Neural progenitor cell (in vitro differentiated cells): ENCODE measurements at places on chromosomes 3 and 15. TPM values are rescaled to one million over a fixed set of nuclear protein-coding genes. Genes with fewer than 3 reads are reported as not detected.

- DNase-seq: no peak
Observed at GRCh38 chr3:37680401-37680800, 181.3 kb upstream of the CTDSPL start.

- DNase-seq: no peak
Observed at GRCh38 chr15:27268923-27269322, 297.9 kb downstream of the GABRG3 start.

DNA sequence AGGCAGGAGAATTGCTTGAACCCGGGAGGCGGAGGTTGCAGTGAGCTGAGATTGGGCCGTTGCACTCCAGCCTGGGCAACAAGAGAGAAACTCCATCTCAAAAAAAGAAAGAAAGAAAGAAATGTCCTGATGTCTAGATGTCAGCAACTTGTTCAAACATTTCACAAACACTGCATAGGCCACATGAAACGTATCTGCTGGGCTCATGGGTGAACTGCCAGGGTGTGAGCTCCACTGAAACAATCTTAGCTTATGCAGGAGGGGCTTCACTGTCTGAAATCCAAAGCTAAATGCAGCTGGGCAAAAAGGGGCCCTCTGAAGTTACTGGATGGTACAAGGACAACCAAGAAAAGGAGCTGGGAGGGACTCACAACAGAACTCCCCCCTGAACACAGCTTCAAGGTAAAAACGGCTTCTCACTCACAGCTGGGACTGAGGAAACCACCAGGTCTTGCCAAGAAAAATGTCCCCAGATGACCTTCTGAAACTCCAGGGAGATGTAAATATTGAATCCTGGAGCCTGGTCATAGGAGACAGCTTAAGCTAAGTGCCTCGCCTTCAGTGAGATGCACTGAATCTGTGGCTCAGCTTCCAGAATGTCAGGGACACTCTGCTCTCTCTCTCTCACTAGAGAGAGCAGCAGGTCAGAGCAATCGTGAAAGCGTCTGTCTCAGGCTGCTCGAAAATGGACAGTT lies 31.9 kb downstream of the SEC61A1 start:
- DNase-seq: no peak

GRCh38 chr3:119492810-119493209 lies 5.5 kb upstream of the TIMMDC1 start:
- no peak for DNase-seq

DNA sequence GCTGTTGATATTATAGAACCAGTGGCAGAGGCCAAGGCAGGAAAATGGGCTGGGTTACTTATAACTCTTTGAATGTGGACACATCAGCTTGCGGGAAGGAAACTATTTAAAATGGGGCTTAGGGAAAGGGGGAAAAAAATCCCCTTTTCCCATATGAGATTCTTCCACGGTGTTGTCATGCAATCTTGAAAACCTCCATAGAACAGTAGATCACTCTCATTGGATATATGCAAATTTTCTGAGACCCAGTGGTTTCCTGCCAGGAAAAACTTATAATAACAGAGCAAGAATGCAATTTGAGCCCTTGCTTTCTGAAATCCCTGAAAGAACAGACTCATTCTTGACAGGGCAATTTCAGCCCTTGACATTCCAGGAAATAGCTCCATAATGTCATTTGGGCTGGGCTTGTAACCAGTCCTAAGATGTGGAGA lies 31.1 kb downstream of the TMEM212 start:
- no peak for DNase-seq

DNA sequence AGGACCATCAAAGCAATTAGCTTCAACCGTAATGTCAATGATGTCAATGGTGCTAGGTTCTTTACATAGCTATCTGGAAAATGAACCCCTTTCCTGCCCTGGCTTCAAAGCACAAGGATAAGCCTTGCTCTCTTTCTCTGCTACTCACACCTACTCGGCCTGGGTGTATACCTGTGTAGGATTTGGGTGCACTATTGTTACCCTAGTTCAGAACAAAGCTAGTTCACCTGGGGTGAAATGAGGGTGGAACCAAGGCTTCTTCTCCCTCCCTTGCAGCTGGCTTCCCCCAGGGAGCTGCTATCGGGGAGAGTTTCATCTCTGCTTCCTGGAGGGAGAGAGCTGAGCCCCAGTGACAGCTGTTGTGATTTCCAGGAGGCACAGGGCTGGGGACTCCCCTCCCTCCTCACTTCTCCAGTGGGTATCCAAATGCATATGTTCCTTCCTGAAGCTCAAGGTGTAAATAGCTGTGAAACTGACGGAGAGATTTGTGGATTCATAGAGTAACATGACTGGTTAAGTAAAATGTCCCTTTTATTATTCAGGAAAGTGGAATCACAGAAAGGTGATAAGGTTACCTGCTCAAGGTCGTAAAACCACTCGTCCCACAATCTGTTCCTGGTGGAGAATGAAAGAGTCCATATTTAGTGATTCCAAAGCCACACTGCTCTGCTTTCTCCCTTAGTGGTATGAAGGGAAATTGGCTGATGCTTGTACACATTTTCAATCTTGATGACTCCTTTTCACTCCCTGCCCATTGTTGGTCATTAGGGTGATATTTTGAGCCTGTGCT lies 11.8 kb upstream of the C3orf70 start:
- DNase-seq: no peak

- no peak for DNase-seq
Observed at GRCh38 chr3:179067839-179068238, 3.8 kb downstream of the ZMAT3 start.

DNA sequence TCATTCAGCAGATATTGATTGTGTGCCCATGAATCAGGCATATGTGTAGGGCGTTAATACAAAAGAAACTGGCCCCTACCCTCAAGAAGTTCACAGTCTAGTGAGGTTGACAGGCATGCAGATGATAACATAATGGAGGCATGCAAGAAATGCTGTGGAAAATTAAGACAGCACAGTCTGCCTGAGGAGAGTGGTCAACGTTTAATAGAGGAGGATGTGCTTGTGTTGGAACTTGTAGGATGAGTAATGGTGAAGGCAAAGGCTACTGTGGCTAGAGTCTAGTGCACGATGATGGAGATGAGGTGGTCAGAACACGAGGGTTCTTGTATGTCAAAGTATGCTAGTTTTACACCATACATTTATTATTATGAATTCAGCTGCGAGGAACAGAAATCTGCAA lies 295.7 kb downstream of the SOX2 start:
- DNase-seq: no peak

GRCh38 chr15:34637305-34637704 lies 53.9 kb upstream of the GOLGA8B start:
- no peak for DNase-seq

DNA sequence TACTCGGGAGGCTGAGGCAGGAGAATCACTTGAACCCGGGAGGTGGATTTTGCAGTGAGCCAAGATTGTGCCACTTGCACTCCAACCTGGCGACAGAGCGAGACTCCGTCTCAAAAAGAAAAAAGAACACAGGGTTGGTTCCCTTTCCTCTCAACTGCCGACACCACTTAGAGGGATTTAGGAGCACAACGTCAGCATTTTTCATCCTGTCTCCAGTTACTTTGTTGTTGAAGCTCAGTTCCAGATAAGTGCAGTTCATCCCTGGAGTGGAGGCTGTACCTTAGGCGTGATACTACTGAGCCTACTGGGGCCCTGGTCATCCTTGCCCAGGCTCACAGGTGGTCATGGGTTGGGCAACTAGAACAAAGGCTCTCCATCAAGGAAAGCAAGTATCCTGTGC lies 15.3 kb upstream of the GK5 start:
- no peak for DNase-seq

DNA sequence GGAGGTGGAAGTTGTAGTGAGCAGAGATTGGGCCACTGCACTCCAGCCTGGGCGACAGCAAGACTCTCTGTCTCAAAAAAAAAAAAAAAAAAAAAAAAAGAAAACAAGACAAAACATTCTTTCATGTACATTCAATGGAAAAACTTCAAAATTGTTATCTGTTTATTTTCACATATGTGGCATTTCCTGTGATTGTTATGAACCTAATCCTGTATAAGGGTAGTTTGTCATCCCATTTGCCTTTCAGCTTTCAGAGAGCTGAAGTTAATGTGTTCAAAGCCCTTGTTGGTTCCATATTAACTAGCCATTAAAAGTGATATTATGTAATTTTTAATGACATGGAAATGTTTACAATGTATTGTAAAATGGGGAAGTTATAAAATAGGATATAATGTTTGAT lies 17.3 kb upstream of the NCK1 start:
- DNase-seq: no peak

- peak; percentile 90 for DNase-seq
Observed at GRCh38 chr15:29570948-29571791, 251.1 kb downstream of the TJP1 start.

DNA sequence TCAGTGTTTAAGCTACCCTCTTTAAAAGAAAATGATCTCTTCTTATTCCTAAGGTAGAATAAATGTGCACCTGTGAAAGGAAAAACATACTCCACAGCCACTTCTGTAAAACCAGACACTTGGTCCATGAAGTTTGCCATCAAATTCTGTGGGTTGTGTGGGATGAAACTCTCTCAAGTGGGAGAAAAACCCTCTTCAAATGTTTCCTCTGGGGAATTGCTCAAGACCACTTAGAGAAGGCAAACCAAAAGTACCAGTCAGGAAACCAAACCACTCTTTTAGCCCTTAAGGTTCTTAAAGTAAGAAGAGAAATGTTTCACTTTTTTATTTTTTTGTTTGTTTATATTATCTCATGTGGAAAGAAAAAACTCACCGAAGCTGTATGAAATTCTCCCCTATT lies 1.2 kb downstream of the COL8A1 start:
- no peak for DNase-seq

DNA sequence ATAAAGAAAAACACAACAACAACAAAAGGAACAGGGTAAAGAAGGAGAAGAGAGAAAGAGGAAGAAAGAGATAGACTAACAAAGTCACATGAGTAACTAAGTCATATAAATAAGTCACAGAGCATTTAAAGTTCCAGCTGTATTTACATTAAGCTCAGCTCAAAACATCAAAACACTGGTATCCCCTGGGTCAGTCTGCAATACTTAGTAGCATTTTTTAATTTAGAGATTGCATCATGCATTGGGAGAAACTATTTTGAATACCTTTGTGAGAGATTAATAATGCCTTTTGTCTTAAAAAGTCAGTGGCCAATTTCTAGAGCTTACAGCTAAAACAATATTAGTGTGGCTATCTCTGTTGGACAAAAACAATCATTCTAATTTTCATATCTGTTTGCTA lies 78.4 kb downstream of the NEK10 start:
- DNase-seq: no peak

DNA sequence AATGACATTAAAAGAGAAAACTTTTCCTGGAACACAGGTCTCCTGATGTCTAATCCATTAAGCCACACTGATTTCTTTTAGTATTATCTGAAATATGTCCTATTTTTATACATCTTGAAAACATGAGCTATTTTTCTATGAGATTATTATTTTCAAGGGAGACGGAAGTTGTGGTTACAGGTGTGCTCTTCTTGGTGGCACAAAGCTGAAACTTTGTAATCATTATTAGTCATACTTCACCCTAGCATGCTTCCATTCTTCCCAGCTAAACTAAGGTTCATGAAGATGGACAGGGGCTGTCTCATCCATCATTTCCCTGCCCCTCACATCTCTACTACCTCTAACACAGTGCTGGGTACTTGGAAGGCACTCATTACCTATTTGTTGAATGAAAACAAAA lies 85.6 kb upstream of the POU1F1 start:
- no peak for DNase-seq

Gene TERB2
- not detected in 2 replicates for total RNA-seq

Gene INKA1
- 0.84 TPM in 1 of 2 replicates, not detected in the other for total RNA-seq

Gene KCNMB3
- 2.9 and 4.4 TPM in 2 replicates for total RNA-seq

Gene CCDC54
- not detected in 2 replicates for total RNA-seq

Gene GSK3B
- total RNA-seq: 66.3 and 88.6 TPM in 2 replicates

Gene SV2B
- 0.02 and 0.19 TPM in 2 replicates for total RNA-seq

Gene ZPLD1
- total RNA-seq: 0.28 and 0.31 TPM in 2 replicates

Gene FBXO40
- not detected in 2 replicates for total RNA-seq

Gene LRRC15
- not detected in 2 replicates for total RNA-seq

Gene CLDN18
- total RNA-seq: not detected in 2 replicates

Gene HESX1
- 42.1 and 50.6 TPM in 2 replicates for total RNA-seq

Gene ACSBG1
- 0.11 and 0.22 TPM in 2 replicates for total RNA-seq
